ENCODE measurements at places on chromosomes 2 and 18.

- no peak for DNase-seq
Observed at GRCh38 chr2:45554742-45555140, 56.3 kb downstream of the SRBD1 start.

- no peak for DNase-seq
Observed at GRCh38 chr2:9331704-9332103, 91.6 kb downstream of the ITGB1BP1 start.

DNA sequence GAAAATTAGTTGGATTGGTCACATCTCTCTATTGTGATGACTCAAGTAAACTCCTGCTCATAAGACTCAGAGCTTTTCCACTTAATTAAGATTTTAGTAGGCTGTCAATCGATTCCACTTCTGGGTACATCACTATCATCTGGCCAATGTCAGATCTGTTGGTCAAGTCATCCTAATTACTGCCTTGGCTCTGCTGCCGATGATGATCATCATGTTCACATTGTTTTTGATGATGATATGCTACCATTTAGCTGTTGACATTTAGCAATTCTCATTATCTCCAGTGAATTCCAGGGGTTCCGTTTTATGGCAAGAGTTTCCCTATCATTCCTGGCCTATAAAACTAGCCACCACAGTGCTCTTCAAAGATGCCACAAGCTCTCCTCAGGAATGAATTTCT lies 253.4 kb downstream of the IKZF2 start:
- DNase-seq, result no peak

- DNase-seq, result no peak
Observed at GRCh38 chr2:146267093-146267492, 1577.7 kb upstream of the ACVR2A start.

DNA sequence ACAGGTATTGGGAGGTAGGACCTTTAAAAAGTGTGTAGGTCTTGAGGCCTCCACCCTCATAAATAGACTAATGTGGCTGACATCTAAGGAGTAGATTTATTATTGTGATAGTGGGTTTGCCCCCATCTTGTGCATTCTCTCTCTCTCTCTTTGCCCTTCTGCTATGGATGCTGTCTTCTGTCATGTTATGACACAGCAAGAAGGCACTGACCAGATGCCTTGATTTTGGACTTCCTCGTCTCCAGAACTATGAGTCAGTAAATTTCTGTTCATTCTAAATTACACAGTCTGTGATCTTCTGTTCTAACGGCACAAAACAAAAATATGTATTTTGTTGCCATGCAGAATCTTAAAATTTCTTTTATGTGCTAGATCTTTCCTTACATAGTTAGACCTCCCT lies 66.9 kb downstream of the ATAD2B start:
- no peak for DNase-seq

All from SK-N-SH (cell line).